ENCODE measurements at places on chromosomes 7 and 10. TPM values are rescaled to one million over a fixed set of nuclear protein-coding genes. Genes with fewer than 3 reads are reported as not detected.

GRCh38 chr7:116895849-116896248 lies 33.5 kb downstream of the CAPZA2 start:
- no peak for DNase-seq

DNA sequence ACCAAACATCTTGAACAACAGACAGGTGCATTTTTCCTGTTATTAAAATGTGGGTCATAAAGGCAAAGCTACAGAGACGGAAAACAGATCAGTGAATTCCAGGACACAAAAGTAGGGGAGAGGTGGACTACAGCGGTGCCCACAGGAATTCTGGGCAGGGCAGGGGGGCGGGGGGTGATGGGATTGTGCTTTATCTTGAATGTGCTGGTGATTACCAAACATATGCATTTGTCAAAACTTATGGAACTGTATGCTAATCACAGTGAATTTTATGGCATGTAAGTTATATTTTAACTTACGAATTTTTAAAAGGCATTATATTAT lies 519.4 kb downstream of the CNTNAP2 start:
- no peak for DNase-seq

- no peak for DNase-seq
These were observed 59.4 kb downstream of the MAD1L1 start for GRCh38 chr7:2173189-2173827.

DNA sequence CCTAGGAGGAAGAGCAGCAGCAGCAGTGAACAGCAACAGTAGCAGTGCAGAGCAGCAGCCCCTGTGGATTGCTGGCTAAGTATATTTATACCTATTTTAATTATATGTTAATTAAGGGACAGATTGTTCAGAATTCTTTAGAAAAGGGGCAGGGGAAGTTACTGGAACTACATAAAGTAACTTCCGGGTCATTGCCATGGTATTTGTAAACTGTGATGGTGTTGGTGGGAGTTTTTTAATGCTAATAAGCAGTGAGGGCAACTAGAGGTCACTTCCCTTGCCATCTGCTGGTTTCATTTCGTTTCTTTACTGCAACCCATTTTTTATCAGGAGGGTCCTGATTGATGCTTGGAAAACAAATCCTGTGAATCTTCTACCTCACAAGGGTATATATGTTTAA lies 229.8 kb upstream of the PODXL start:
- DNase-seq: no peak

DNA sequence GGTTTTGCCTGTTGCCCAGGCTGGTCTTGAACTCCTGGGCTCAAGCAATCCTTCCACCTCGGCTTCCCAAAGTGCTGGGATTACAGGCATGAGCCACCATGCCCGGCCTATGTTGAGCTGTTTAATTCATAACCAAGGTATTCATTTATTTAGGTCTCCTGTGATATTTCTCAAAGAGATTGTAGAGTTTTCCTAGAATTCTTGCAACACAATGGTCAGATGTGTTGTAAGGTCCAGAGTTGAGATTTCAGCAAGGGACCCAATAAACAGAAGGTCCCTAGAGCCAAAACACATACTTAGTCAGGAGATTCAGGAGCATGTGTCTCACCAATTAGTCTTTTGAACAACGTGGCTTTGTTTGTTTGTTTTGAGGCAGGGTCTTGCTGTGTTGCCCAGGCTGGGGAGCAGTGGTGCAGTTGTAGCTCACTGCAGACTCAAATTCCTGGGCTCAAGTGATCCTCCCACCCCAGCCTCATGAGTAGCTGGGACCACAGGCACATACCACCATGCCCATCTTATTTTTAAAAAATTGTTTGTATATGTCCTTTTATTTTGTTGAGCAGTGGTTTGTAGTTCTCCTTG lies 321.3 kb upstream of the GALNT17 start:
- no peak for DNase-seq

DNA sequence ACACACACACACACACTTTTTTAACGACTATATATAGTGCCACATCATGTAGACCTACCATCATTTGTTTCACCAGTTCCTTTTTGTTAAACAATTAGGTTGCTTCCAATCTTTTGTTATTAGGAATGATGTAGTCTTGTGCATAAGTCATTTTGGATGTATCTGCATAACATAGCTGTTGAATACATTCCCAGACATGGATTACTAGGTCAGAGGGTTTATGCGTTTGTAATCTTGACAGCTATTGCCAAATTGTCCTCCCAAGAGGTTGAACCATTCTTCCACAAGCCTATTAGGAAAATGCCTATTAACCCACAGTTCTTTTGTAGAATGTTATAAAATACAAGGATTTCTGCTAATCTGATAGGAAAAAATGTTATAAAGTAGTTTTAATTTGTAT lies 87.3 kb downstream of the PALS2 start:
- no peak for DNase-seq

DNA sequence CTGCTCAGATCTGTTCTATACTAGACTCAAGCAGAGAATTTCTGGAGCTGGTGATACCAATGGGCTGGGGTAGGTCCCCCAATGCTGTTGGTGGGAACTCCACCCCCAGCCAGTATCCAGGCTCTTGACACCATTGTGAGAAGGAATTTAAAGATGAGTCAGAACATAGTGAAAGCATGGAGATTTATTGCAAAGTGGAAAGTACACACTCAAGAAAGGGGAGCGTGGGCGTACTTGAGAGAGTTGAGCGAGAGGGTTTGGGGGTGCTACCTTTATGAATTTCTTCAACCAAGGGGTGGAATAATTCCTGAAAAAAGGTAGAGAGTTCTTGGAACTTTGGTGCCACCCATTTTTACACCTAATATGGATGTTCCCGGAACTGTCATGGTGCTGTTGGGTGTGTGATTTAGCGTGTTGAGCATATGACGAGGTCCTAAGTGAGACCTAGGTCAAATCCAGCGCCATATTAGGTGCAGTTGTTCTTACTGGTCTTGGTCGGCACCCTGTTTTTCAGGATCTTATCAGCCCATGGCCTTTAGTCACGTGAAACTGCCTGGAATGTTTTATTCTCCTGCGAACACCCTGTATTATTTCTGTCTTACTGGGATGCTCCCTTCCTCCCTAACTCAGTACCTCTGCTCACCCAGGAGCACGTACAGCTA lies 122.0 kb upstream of the AHR start:
- DNase-seq: no peak

DNA sequence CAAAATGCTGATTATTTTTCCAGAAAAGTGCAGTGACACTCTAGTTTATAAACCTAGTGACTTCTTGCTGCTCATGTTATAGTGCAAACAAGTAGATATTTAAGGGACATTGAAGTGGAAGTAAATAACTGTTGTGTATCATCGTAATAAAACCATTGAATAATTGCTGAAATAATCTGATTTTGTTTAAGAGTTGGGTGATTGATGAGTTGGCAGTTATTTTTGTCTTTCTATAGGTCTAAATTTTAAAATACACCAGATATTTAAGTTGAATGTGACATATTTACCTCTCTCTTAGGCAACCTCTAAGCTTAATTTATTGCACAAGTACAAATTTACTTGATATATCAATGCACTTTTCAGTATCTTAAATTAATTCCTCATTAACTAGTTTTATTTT lies 192.9 kb downstream of the TSPAN12 start:
- no peak for DNase-seq

RBP3 gene
- not detected for total RNA-seq

SFTPD gene
- total RNA-seq: 0.66 TPM

FGFBP3 gene
- total RNA-seq: 1.2 TPM

Measured in HCT116 (cell line).